HT1080 (cell line): ENCODE measurements at places on chromosomes 3 and 15. TPM values are rescaled to one million over a fixed set of nuclear protein-coding genes. Genes with fewer than 3 reads are reported as not detected.

DNA sequence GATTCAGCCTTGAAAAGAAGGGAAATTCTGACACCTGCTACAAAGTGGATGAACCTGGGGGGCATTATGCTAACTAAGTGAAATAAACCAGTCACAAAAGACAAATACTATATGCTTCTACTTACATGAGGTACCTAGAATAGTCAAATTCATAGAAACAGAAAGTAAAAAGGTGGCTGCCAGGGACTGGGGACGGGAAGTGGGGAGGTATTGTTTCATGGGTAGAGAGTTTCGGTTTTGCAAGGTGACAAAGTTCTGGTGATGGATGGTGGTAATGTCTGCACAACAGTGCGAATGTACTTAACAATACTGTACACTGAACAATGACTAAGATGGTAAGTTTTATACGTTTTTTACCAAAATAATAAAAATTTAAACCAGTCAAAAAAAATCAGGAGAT lies 4.8 kb downstream of the IDH2 start:
- no peak for DNase-seq

DNA sequence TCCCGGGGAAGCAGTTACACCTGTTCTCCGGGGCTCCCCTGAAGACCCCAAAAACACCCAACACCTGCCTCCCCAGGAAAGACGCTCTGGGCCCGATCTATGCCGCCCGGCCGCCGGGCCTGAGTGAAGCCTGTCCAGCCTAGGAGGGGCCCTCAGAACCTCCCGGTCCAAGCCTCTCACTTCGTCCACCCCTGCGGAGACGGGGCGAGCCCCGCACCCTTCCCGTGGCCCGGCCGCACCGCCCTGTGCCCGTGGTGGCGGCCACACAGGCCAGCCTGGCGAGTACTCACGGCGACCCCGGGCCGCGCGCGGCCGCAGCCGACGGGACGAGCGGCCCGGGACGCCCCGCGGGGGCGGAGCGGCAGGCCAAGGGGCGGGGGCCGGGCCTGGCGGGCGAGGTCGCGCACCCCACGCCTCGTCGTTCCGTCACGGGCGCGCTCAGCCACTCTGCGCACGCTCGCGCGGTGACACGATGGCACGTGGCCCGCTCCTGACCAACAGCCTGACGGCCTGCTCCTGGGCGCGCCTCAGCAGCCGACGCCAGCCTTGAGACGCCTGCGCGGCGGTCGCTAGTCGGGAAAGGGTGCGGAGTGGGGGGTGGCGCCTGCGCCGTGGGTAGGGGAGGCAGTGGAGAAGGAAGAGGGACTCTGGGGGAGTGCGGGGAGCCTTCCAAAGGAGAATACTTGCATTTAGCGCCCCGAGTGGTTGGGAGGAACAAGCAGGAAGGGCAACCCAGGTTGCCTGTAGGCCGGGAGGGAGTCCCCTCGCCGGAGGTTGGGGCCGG lies at the start of gene PARP6:
Gene PARP6 (minus strand): TSS at position 342 of the 784 bp plus-strand sequence. CDS start 5,077 bp downstream, outside the sequence.
- peak; percentile 98 for DNase-seq

Gene PLCL2
- 11.1 and 11.5 TPM in 2 replicates for total RNA-seq

Gene AMIGO3
- 2.0 and 3.2 TPM in 2 replicates for total RNA-seq

Gene CNTN6
- total RNA-seq, result 0.11 TPM in 1 of 2 replicates, not detected in the other

Gene CYP8B1
- not detected in 2 replicates for total RNA-seq

Gene NR2E3
- not detected in 2 replicates for total RNA-seq

- no peak for DNase-seq
Observed at GRCh38 chr3:135155228-135155627, 360.2 kb downstream of the EPHB1 start.

DNA sequence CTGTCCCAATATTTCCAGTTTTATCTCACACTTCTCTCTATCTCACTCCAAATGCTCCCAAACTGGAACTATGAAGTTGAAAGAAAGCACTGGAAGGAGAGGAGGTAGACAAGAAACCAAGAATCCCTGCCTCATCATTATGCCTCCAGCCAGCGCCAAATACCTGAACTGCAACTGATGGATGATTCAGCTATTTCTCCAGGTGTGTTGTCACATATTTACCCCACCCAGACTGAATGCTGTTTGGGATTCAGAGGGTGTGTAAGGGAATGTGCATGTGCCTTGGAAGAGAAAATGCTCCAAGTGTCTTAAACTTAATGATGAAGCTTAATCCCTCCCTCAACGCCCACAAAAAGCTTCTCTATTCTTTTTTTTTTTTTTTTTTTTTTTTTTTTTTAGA lies 269.5 kb upstream of the ATP11B start:
- no peak for DNase-seq

GRCh38 chr3:60080648-60081047 lies 1030.8 kb upstream of the CFAP20DC start:
- peak; percentile 12 for DNase-seq

- DNase-seq, result peak; percentile 18
Observed at GRCh38 chr3:56795097-56795828, 6.5 kb downstream of the ARHGEF3 start.

GRCh38 chr3:60217156-60217911 lies 1033.9 kb downstream of the FHIT start:
- DNase-seq, result no peak

Gene MAGEL2
- total RNA-seq, result not detected in 2 replicates

Gene HGD
- total RNA-seq, result not detected in 2 replicates

DNA sequence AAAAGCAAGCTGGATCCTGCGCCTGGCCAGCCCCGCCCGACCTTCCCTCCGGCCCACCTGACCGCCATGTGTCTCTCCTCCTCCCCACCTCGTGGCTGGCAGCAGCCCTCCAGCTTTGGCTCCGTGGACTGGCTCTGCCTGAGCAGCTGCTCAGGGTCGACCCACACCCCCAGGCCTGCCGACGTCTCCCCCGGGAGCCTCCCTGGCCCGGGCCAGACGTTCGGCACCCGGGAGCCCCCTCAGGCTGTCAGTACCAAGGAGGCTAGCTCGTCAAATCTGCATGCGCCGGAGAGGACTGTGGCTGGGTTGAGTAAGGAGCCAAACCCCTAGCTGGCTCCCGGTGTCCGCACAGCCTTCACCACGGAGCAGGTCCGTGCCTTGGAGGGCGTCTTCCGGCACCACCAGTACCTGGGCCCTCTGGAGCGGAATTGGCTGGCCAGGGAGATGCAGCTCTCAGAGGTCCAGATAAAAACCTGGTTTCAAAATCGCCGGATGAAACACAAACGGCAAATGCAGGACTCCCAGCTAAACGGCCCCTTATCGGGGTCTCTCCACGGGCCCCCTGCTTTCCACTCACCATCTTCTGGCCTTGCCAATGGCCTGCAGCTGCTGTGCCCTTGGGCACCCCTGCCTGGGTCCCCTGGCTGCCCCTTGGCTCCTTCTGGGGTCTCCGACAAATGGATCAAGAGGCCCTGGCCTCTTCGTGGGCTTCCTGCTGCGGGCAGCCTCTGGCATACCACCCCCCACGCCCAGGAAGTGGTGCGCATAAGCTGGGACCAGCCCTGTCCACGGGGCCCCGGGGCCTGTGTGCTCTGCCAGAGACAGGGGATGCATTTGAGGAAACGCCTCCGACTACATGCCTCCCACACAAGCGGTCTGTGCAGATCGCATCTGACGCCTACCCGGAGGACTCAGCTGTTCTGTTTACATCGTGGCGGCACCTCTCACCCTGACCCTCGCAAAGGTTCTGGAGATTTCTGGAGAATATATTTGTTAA lies 345.0 kb downstream of the ZNF385D start:
- DNase-seq, result no peak

DNA sequence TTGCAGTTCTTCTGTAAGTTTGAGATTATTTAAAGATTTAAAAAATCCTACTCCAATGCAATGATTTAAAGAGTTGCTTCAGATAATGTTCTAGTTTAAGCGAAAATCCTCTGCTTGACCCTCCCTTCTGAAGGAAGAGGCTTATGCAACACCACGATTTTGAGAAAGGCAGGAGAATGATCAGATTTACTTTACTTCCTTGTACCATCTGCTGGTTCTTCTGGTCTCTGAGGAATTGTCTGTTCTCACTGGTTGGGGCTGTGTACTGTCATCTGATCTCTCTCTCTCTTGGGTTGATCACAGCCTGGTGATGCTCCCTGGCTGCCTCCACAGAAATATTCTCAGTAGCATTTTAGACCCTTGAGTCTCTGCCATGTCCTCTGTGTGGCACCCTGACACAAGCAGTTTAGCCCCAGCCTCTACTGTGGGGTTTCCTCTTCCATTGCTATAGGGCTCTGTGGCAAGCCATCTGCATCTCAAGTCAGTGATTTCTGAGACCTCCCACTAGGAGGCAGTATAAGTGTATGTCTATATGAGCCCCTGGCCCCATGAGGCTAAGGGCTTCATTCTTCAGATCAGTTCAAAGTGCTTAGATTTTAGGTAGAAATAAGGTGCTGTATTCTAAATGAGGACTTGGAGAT lies 50.8 kb upstream of the PLAAT1 start:
- peak; percentile 58 for DNase-seq

Gene LHFPL4
- not detected in 2 replicates for total RNA-seq

DNA sequence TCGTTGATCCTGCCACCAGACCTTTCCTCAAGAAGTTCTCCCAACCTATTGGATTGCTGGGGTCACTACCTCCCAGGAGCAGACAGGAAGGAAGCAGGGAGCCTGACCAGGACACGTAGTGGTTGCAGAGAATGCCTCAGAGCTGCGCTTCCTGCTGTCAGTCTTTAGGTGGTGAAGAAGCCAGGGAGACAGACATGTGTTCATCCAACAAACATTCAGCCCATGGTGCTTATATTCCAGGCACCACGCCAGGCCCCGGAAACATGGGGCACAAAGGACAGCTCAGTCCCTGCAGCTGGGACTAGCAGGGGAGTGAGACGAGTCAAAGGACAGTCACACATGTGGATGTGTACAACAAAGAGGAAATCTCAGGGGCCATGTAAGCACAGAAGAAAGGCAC lies 26.0 kb upstream of the CORO2B start:
- DNase-seq, result peak; percentile 75

Gene ZNF717
- total RNA-seq, result 10.8 and 12.1 TPM in 2 replicates

DNA sequence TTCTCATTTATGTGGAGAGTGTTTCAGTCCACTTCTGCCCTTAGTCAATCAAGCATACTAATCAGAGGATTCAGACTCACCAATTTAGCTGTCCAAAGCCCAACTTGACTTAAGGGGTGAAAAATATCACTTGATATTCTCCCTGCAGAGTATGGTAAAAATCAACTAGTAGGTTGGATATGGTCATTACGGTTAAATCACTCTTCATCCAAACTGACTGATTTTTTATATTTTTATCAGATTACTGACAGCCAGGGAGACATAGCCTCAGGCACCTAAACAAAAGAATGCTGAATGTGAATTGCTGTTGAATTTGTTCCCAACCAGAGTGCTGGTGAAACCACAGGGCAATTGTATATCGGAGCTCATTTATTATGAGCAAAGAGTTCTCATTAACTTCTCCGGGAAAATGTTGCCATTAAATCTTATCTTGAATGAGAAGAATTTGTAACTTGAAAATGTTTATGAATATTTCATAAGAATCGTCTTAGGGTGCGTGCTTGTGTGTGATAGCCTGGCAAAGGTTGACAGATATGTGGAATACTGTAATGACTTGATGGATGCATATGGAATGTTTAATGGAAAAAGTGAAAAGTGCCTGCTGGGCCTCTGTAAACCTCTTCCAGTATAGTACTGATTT lies 411.2 kb downstream of the NAALADL2 start:
- no peak for DNase-seq

Gene ISL2
- total RNA-seq, result 0.57 and 2.2 TPM in 2 replicates

Gene RARRES1
- total RNA-seq, result not detected in 2 replicates

DNA sequence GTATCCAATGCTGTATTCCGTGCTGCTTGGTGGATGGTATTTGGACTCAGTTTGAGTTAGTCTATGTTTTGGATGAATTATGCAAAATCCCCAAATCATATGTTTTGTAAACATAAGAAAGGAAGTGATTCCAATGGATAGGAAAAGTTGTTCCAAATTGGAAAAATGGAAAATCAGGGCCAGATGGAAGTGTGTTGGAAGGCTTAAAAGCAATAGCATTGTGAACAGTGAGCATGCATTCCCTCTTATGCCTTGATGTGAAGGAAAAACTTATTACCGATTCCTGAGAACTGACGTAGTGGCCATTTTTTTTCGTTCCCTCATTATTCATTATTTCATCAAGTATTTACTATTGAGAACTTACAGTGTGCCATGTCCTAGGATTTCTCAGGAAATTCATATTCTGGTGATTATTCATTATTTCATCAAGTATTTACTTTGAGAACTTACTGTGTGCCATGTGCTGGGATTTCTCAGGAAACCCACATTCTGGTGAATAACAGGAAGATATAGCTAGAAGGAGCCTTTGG lies 144.1 kb upstream of the TPRG1 start:
- DNase-seq, result no peak

GRCh38 chr3:119658994-119659393 lies 1.4 kb downstream of the POPDC2 start:
- no peak for DNase-seq

DNA sequence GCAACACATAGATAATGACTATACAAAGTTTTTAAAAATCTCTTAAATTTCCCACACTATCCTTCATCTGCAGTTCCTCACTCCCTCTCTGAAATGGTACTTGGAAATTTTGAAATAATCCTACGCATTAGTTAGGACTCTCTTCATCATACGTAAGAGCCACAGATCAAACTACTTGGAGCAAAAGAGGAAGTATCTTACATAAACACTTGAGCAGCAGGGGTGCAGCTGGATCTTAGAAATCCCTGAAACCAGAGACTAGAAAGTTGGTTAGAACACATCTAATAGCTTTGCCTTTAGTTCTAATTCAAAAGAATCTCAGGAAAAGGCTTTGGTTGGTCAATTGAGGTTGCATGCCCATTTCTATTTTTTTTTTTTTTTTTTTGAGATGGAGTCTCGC lies 38.8 kb upstream of the ZNF445 start:
- no peak for DNase-seq

Gene SCAANT1
- total RNA-seq, result not detected in 2 replicates

DNA sequence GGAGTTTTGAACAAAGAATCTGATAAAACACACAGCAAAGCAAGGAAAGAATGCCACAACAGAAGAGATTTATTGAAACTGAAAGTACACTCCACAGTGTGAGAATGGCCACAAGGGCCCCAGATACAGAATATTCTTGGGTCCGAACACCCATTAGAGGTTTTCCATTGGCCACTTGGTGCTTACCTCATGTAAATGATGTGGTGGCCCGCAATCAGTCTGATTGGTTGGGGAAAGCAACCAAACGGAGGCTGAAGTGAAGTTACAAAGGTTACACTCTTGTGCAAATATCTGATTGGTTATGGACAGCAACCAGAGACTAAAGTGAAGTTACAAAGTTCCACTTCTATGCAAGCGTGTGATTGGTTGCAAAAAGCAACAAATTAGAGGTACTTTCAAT lies 20.4 kb downstream of the NSUN3 start:
- no peak for DNase-seq

DNA sequence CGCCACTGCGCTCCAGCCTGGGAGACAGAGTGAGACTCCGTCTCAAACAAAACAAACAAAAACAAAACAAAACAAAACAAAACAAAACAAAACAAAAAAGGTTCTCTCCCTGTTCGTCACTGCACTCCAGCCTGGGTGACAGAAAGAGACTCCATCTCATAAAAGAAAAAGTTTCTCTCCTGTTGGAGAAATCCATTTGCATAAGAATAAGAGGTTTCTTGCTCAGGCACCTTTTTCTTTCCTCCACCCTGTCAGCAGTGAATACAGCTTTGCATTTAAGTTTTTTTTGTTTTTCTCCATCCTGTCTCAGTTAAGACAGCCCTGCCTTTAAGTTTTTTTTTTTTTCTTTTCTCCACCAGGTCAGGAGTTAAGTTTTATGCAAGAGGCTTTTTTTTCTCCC lies 109.5 kb downstream of the DPH6 start:
- DNase-seq, result no peak

GRCh38 chr3:69699183-69699582 lies 40.1 kb upstream of the MITF start:
- DNase-seq, result peak; percentile 18

GRCh38 chr3:29333576-29333975 lies 52.7 kb downstream of the RBMS3 start:
- no peak for DNase-seq

GRCh38 chr3:7917443-7918151 lies 584.0 kb upstream of the LMCD1 start:
- no peak for DNase-seq
